ENCODE measurements at places on chromosomes 4 and X.
A peak's percentile ranks its signal among the peaks of the same experiment; 100 is the strongest.

DNA sequence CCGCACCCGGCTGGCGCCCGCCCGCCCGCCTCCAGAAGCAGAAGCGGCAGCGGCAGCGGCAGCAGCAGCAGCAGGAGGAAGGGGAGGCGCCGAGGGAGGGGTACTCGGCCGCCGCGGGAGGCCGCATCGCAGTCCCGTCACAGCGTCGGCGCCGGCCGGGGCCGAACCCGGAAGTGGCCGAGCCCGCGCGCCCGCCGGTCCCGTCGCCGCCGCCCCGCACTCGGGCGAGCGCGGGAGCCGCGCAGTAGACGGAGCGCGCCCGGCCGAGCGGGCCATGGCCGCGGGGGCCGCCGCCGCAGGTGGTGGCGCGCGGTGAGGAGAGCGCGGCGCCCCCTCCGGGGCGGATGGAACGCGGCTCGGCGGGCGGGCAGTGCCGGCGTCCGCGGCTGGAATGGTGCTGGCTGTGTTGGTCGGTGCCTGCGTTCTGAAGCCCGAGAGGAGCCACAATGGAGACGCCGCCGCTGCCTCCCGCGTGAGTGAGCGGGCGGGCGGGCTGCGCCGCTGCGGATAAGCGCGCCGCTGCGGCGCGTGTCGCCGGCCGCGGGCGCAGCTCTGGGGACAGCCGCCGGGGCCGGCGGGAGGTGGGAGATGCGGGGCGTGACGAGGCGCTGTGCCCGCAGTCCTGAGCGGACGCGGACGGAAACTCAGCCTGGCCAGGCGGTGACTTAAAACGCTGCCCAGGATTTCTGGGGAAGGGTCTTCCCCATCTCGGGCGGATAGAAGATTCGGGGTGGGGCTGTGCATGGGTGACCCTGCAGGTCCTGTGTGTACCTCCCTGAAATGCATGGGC lies at the start of gene KLHL2:
TSS of gene KLHL2 (plus strand) at position 131 of the 790 bp plus-strand sequence. CDS start at position 447, 316 bp downstream.
- peaks cover 4% of the 10 kb centered on the region for H3K36me3 ChIP-seq
- peak within 1 kb of the TSS; percentile 98 for H3K4me3 ChIP-seq
- H3K27ac ChIP-seq, result peak within 1 kb of the TSS; percentile 62
- DNase-seq, result peak; percentile 68
- H3K4me1 ChIP-seq, result peaks cover 49% of the 10 kb centered on the region

GRCh38 chrX:135185795-135186443 lies 14.7 kb upstream of the CT55 start:
- no peak overlapping the region for H3K27ac ChIP-seq
- no peak overlapping the region for H3K4me3 ChIP-seq

- H3K4me3 ChIP-seq, result no peak overlapping the region
- no peaks in the 10 kb centered on the region for H3K4me1 ChIP-seq
- H3K27ac ChIP-seq, result no peak overlapping the region
- no peak for DNase-seq
- no peaks in the 10 kb centered on the region for H3K27me3 ChIP-seq
- no peaks in the 10 kb centered on the region for H3K36me3 ChIP-seq
Measured at GRCh38 chrX:134206221-134206620, 30.8 kb upstream of the CCDC160 start.

- no peaks in the 10 kb centered on the region for H3K36me3 ChIP-seq
- H3K4me1 ChIP-seq, result no peaks in the 10 kb centered on the region
- H3K27ac ChIP-seq, result no peak overlapping the region
- no peak overlapping the region for H3K4me3 ChIP-seq
- DNase-seq, result no peak
Measured at GRCh38 chrX:46444011-46444410, 101.2 kb downstream of the ZNF674 start.

- no peaks in the 10 kb centered on the region for H3K4me1 ChIP-seq
- no peaks in the 10 kb centered on the region for H3K36me3 ChIP-seq
- no peak overlapping the region for H3K4me3 ChIP-seq
- DNase-seq, result no peak
Measured at GRCh38 chr4:58499182-58499581, 1389.0 kb upstream of the IGFBP7 start.

GRCh38 chrX:22325096-22325495 lies 52.4 kb downstream of the CBLL2 start:
- H3K4me3 ChIP-seq, result no peak overlapping the region
- H3K36me3 ChIP-seq, result no peaks in the 10 kb centered on the region
- H3K27ac ChIP-seq, result no peak overlapping the region
- DNase-seq, result no peak
- peaks cover 7% of the 10 kb centered on the region for H3K4me1 ChIP-seq

GRCh38 chr4:174545268-174545667 lies 23.0 kb upstream of the HPGD start:
- no peaks in the 10 kb centered on the region for H3K36me3 ChIP-seq
- no peaks in the 10 kb centered on the region for H3K27me3 ChIP-seq
- H3K4me3 ChIP-seq, result no peak overlapping the region
- H3K27ac ChIP-seq, result no peak overlapping the region

- H3K27ac ChIP-seq, result no peak overlapping the region
- H3K36me3 ChIP-seq, result no peaks in the 10 kb centered on the region
- peak overlapping the region; percentile 10 for H3K4me3 ChIP-seq
- no peaks in the 10 kb centered on the region for H3K4me1 ChIP-seq
Measured at GRCh38 chr4:84498203-84498934, 723 bp downstream of the NKX6-1 start.

DNA sequence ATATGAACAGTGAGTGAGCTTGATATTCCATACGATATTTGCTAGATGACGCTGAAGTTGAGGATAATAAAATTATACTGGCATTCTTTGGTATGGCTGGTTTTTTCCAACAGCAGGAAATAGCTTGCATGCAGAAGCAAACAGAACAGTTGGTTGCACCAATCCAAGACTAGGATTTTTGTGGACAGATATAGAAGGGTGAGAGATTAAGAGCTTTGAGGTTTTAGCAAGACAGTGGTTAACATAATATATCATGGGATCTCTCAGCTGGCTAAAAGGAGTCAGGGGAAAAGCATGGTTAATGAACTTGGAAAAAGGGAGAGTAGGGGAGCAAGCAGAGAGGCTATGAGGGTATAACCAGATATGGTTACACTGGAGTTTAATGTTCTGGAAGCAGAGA lies 127.9 kb downstream of the DHX15 start:
- DNase-seq, result no peak
- H3K4me1 ChIP-seq, result no peaks in the 10 kb centered on the region
- H3K4me3 ChIP-seq, result no peak overlapping the region
- no peak overlapping the region for H3K27ac ChIP-seq

- no peak overlapping the region for H3K27ac ChIP-seq
- H3K27me3 ChIP-seq, result no peaks in the 10 kb centered on the region
- H3K4me1 ChIP-seq, result no peaks in the 10 kb centered on the region
- no peak for DNase-seq
- H3K4me3 ChIP-seq, result no peak overlapping the region
Measured at GRCh38 chrX:11474021-11474420, 180.8 kb downstream of the AMELX start.

GRCh38 chr4:25779021-25779420 lies 83.8 kb downstream of the SEL1L3 start:
- H3K27me3 ChIP-seq, result no peaks in the 10 kb centered on the region
- peaks cover 41% of the 10 kb centered on the region for H3K36me3 ChIP-seq
- no peak for DNase-seq
- H3K4me1 ChIP-seq, result no peaks in the 10 kb centered on the region

DNA sequence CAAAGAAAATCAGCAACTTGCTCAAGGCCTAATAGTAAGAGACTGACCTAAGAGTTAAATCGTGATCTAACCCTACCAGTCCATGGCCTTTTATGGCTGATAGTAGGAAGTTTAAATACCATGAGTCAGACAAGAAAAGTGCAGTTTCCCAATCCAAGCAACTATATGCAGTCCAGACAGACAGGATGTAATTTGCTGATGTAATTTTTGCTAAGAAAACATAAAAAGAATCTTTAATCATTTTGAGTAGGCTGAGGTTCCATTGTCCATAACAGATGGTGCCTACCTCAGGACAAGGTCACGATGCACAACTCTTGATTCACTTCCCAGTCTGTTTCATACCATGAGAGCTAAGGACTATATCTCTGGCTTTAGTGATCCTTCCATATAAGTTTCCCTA lies 317.5 kb upstream of the GRIA3 start:
- H3K4me1 ChIP-seq, result peaks cover 11% of the 10 kb centered on the region
- no peaks in the 10 kb centered on the region for H3K36me3 ChIP-seq
- H3K27ac ChIP-seq, result peak overlapping the region; percentile 85
- no peak for DNase-seq
- H3K4me3 ChIP-seq, result no peak overlapping the region

GRCh38 chr4:168183717-168184571 lies 91.6 kb downstream of the ANXA10 start:
- no peaks in the 10 kb centered on the region for H3K27me3 ChIP-seq
- DNase-seq, result no peak
- no peaks in the 10 kb centered on the region for H3K4me1 ChIP-seq
- H3K4me3 ChIP-seq, result no peak overlapping the region

DNA sequence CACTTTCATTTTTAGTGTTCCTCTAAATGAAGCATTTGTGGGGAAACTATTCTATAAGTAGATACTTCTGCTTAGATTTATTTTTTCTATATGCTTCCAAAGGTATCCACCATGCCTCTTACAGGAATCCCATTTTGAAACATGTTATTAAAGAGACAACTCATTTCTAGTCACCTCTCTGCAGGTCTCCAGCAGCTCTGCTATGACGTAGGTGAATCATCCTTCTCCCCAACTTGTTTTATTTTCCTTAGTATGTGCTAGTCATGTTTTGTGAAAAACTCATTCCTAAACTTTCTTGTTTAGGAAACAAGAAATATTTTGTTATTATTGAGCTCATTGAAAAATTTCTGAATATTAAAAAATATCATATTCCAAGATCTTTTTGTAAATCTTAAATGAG lies 12.8 kb downstream of the CXCL8 start:
- H3K36me3 ChIP-seq, result no peaks in the 10 kb centered on the region
- H3K27ac ChIP-seq, result no peak overlapping the region
- no peak overlapping the region for H3K4me3 ChIP-seq
- peaks cover 5% of the 10 kb centered on the region for H3K4me1 ChIP-seq
- no peak for DNase-seq

GRCh38 chrX:9023293-9023692 lies 10.6 kb downstream of the FAM9B start:
- no peaks in the 10 kb centered on the region for H3K27me3 ChIP-seq
- H3K4me1 ChIP-seq, result no peaks in the 10 kb centered on the region
- DNase-seq, result no peak
- H3K4me3 ChIP-seq, result no peak overlapping the region
- H3K27ac ChIP-seq, result no peak overlapping the region
- no peaks in the 10 kb centered on the region for H3K36me3 ChIP-seq

DNA sequence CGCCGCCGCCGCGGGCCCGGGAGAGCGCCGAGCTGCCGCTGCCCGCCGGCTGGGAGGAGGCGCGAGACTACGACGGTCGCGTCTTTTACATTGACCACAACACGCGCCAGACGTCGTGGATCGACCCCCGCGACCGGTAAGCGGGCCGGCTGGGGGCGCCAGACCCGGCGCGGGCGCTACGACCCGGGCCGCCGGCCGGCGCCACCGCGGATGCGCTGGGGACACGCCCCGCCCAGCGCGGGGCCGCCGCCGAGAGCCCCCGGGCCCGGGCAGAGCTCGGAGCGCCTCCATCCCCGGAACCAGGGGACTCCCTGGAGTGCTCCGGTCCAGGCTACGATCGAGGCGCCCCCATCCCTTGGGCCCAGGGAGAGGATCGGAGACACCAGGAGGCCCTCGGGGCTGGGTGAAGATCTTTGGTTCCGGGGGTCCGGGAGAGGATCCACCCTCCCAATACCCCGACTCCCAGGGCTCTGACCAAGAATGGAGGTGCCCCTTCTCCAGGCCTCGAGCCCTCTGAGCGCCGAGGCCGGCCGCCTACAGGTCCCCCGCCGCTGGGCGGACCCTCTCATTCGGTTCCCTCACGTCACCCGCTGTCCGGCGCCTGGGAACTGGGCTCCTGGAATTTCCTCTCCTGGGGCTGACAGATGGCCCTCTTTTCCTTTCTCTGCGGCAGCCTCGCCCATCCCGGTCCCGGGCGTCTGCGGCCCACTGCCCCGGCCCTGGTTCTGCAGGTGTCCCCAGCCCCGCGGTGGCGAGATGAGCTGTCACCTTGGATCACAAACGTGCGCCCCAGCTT lies 48.8 kb downstream of the CLDN34 start:
- no peaks in the 10 kb centered on the region for H3K27me3 ChIP-seq
- H3K36me3 ChIP-seq, result no peaks in the 10 kb centered on the region
- no peak for DNase-seq
- H3K4me1 ChIP-seq, result peaks cover 16% of the 10 kb centered on the region
- peak overlapping the region; percentile 73 for H3K4me3 ChIP-seq
- H3K27ac ChIP-seq, result peak overlapping the region; percentile 80

GRCh38 chr4:113645771-113646441 lies 115.6 kb downstream of the CAMK2D start:
- no peaks in the 10 kb centered on the region for H3K36me3 ChIP-seq
- no peak overlapping the region for H3K4me3 ChIP-seq
- H3K4me1 ChIP-seq, result peaks cover 21% of the 10 kb centered on the region
- H3K27ac ChIP-seq, result peak overlapping the region; percentile 5

DNA sequence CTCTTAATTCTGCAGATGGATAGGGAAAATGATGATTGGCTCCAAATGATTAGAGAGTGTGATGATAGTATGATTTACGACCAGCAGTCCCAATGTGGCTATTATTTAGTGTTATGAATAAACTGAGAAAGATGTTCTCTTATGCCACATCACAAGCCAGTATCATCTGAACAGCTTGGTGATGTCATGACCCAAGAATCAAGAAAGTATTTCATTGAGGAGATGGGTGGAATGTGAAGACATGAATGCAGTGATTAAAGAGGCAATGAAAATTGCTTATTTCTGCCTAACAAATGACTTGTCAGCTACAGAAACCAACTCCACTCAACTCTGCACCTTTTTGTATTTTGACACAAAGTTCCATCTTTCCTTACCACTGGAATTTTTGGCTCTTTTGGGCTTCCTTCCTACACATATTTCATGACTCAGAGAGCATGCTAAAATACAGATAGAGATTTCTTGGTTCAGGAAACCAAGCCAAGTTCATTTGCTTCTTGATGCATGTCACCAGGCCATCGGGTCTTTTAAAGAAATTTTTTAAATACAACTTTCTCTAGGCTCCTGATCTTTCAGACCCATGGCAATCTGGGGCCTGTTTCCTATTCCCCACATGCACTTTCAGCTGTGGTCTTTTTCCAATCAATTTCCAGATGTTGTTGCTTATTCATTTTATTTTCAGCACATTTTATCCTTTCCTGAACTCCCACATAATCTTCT lies 174.2 kb downstream of the HHIP start:
- H3K27ac ChIP-seq, result no peak overlapping the region
- H3K4me3 ChIP-seq, result no peak overlapping the region
- no peaks in the 10 kb centered on the region for H3K4me1 ChIP-seq
- no peaks in the 10 kb centered on the region for H3K36me3 ChIP-seq

GRCh38 chrX:131828482-131828881 lies 194.6 kb upstream of the STK26 start:
- H3K27ac ChIP-seq, result no peak overlapping the region
- H3K4me1 ChIP-seq, result no peaks in the 10 kb centered on the region
- no peaks in the 10 kb centered on the region for H3K27me3 ChIP-seq

- no peaks in the 10 kb centered on the region for H3K4me1 ChIP-seq
- H3K27ac ChIP-seq, result no peak overlapping the region
- no peaks in the 10 kb centered on the region for H3K36me3 ChIP-seq
- no peak for DNase-seq
Measured at GRCh38 chr4:81740487-81740886, 268.8 kb upstream of the RASGEF1B start.

DNA sequence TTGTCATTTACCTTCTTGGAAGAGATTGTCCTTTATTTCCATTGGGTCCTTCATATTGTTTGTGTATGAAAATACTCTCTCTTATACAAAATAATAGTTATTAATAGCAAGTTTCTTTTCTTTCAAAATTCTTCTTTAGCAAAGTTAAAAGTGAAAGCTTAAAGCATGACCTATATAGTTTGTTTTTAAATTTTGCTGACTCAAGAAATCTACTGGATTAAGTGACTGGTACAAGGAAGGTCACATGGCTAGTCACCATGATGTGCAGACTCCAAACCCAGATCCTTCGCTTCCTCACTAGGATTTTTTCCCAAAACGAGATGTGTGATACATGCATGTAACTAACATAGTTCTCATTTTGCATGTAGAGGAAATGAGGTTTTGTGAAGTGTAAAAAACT lies 322.7 kb downstream of the FRMPD4 start:
- no peaks in the 10 kb centered on the region for H3K4me1 ChIP-seq
- H3K36me3 ChIP-seq, result no peaks in the 10 kb centered on the region
- no peak for DNase-seq
- no peaks in the 10 kb centered on the region for H3K27me3 ChIP-seq

Data from RWPE2 (cell line).